ENCODE measurements at places on chromosomes 13 and 19. TPM values are rescaled to one million over a fixed set of nuclear protein-coding genes. Genes with fewer than 3 reads are reported as not detected.

KLC3 gene
- 0.62 TPM for total RNA-seq

CYP4F3 gene
- total RNA-seq, result 3.9 TPM

SLITRK1 gene
- total RNA-seq, result not detected

CGB5 gene
- 0.39 TPM for total RNA-seq

IZUMO4 gene
- 0.30 TPM for total RNA-seq

IGFL1 gene
- total RNA-seq, result 1.5 TPM

CALR3 gene
- total RNA-seq, result not detected

NPAS1 gene
- 5.8 TPM for total RNA-seq

MAST1 gene
- 1.4 TPM for total RNA-seq

ZNF8 gene
- 1.5 TPM for total RNA-seq

SIRT2 gene
- total RNA-seq, result 33.5 TPM

KLK12 gene
- total RNA-seq, result not detected

LTBP4 gene
- 57.2 TPM for total RNA-seq

ZNF563 gene
- total RNA-seq, result not detected

MYDGF gene
- 128 TPM for total RNA-seq

PRRG2 gene
- 0.93 TPM for total RNA-seq

SLITRK5 gene
- 0.64 TPM for total RNA-seq

SYCN gene
- total RNA-seq, result not detected

PPM1N gene
- 6.8 TPM for total RNA-seq

BST2 gene
- total RNA-seq, result not detected

C19orf73 gene
- total RNA-seq, result 0.82 TPM

ZNF728 gene
- not detected for total RNA-seq

RPL13A gene
- 4,177 TPM for total RNA-seq

PNMA8C gene
- total RNA-seq, result not detected

CBARP gene
- total RNA-seq, result 3.9 TPM

MYO16 gene
- total RNA-seq, result 0.09 TPM

DCT gene
- not detected for total RNA-seq

TPTE2 gene
- not detected for total RNA-seq

CEACAM20 gene
- 0.06 TPM for total RNA-seq

SIGLEC8 gene
- total RNA-seq, result not detected

PDE4C gene
- total RNA-seq, result 0.48 TPM

PRR19 gene
- 3.6 TPM for total RNA-seq

INSR gene
- 2.5 TPM for total RNA-seq

F7 gene
- total RNA-seq, result 0.05 TPM

ZIK1 gene
- total RNA-seq, result not detected

FCHO1 gene
- total RNA-seq, result 14.9 TPM

MZF1 gene
- total RNA-seq, result 12.8 TPM

CGB3 gene
- total RNA-seq, result not detected

LRG1 gene
- 0.06 TPM for total RNA-seq

TMEM272 gene
- total RNA-seq, result not detected

PRR22 gene
- total RNA-seq, result 2.6 TPM
